ENCODE measurements at places on chromosomes 2 and 18.
A peak's percentile ranks its signal among the peaks of the same experiment; 100 is the strongest.

- no peak for DNase-seq
Observed at GRCh38 chr2:176622792-176623191, 353.6 kb downstream of the MTX2 start.

DNA sequence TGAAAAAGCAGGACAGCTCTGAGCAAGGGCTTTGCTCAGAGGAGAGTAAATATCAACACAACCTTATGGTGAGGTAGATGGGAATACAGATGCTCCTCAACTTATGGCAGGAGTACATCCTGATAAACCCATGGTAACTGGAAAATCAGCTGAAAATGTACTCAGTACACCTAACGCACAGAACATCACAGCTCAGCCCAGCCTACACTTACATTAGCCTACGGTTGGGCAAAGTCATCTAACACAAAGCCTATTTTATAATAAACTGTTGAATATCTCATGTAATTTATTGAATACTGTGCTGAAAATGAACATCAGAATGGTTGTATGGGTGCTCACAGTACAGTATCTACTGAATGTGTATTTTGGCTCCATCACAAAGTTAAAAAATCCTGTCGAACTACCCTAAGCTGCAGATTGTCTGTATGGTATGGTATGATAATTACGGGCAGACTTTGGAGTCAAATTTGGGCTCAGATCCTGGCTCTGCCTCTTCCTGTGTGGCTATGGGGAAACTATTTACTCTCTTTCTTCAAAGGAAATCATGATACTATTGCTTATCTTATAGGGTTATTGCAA lies 120.3 kb upstream of the LYPD1 start:
- no peak for DNase-seq

GRCh38 chr18:36862182-36862581 lies 33.3 kb downstream of the KIAA1328 start:
- DNase-seq = no peak

- DNase-seq = no peak
Observed at GRCh38 chr18:26225915-26226228, 373 bp upstream of the TAF4B start.

DNA sequence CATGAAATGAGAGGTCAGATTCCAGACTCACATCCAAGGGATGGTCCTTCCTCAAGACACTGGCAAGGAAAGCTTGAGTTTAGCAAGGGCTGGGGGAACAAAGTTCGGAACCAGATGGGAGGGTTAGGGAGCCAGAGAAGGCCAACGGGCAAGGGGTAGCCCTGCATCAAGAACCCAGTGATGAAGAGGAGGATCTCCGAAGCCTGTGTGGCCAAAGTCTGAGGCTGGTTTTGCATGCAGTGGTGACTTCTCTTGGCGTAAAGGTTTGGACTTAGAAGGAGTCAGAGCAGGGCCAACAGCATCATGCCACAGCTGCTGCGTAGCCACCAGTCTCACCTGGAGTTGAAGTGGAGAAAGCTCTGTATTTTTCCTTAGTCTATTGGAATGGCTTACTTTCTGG lies 123.5 kb upstream of the ALPP start:
- no peak for DNase-seq

- no peak for DNase-seq
Observed at GRCh38 chr2:133780099-133780996, 212.1 kb upstream of the NCKAP5 start.

DNA sequence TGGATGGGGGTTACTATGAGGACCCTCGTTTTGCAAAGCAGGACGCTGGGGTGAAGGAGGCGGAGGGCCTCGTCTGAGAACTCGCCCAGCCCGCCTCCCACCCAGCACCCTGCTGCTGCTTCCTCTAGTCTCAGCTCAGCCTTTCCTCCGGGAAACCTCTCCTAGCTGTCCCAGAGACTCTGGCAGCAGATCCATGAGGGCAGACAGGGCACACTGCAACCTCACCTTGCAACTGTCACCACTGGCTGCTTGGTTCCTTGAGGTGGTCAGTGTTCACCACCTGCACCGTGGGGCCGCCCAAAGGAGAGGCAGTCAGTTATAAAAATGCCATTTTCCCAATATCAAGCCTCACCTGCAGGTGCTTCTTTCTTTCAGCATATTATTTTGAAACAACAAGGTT lies 45.6 kb downstream of the PARD6G start:
- DNase-seq = no peak

- no peak for DNase-seq
Observed at GRCh38 chr2:36530178-36530982, 67.6 kb downstream of the FEZ2 start.

DNA sequence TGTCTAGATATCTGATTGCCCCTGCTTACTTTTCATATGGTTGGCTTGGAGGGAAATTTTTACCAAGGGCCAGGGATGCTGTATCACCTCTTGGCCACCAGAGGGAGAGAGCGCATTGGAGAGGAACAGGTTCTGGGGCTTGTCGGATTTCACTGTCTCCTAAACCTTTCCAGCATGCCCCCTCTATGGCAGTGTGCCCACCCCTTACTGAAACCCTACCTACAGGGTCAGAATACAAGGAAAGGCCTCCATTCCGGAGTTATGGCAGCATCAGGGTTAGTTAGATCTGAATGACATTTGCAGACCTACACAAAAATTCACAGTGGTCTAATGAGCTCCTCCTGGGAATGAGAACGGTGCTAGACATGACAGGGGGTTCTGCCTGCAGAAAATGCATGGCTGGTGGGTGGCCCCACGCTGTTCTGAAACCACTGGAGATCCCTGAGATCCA lies 5.8 kb downstream of the SLC14A2 start:
- DNase-seq = peak; percentile 12

DNA sequence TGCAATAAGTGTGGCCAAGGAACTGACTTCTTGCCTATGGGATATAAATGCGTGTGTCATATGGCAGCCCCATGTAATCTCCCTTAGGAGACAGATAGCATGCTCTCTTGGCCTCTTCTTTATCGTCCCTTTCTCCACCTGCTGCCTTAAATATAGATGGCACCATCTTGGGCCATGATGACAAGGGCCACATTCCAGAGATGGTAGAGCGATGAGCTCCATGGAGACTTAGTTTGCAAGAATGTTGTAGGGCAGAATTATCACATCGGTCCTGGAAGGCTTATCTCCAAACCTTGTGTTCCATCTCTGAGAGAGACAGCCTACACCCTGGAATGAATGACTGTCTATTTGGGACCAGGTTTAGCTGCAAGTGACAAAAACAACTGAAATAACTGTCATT lies 536.7 kb downstream of the TNS1 start:
- no peak for DNase-seq

DNA sequence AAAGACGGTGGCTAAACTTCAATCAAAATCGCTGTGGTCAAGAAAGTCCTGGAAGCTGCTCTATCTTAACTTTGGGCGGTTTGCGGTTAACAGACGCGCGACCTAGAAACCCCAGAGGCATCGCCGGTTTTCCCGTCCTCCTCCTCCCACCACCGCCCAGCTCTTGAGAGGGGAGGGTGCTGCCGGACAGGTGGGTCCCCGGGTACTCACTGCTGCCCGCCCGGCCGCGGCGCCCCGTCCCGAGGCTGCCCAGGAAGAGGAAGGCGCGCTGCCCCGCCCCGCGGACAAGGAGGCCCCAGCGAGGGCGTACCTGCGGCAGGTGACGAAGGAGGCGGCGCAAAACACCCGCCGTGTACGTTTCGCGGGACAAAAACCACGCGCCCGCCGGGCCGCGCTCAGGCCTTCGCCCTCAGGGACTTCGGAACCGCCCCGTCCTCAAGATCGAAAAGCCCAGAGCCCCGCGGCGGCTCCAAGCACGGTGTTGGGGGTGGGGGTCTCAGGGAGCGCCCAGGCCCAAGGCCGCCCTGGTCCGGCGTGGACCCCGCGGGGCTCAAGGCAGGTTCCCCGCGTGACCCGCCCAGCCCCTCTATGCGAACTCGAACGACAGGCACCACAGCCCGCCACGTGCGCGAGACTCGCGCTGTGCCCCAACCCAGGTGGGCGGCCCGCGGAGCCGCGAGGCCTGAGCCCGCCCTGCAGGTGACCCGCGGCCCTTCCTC lies at the start of gene SH3YL1:
Gene SH3YL1, minus strand, starts transcription at position 259 of the 719 bp plus-strand sequence. Its CDS starts 48 bp downstream, at position 211.
- no peak for DNase-seq

DNA sequence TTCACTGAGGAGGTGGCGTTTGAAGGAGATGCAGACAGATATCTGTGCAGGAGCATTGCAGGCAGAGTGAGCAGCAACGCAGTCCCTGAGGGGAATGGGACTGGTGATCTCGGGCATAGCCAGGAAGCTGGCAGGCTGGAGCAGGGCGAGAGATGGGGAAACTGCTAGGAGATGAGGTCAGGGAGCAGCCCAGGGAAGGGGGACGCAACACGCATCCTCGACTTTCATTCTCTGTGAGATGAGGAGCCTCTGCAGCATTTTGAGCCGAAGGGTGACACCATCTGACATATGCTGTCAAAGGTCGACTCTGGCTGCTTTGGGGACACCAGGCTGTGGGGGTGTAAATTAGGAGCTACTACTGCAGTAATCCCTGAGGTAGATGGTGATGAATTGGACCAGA lies 4.3 kb upstream of the CHRNA1 start:
- DNase-seq = no peak

- no peak for DNase-seq
Observed at GRCh38 chr2:222976521-222977061, 75.4 kb upstream of the KCNE4 start.

GRCh38 chr2:133821107-133821760 lies 253.0 kb upstream of the NCKAP5 start:
- no peak for DNase-seq

DNA sequence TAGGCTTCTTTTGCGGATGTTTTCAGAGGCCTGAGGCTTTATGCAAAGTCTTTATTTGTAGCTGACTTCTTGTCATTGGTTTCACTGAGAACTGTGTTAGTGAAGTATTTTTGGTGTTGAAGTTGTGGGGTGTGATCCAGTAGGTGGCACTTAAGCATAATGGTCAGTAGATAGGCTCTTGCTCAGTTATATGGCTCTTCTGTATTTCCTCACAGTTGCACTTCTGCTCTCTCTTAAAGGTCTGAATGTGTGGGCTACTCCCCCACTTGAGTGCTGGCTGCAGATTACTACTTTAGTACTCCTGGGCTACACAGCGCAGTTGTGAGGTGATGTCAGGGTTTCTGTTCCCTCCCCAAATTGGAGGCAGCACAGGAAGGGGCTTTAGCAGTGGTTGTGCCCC lies 133.8 kb upstream of the SCN7A start:
- no peak for DNase-seq

DNA sequence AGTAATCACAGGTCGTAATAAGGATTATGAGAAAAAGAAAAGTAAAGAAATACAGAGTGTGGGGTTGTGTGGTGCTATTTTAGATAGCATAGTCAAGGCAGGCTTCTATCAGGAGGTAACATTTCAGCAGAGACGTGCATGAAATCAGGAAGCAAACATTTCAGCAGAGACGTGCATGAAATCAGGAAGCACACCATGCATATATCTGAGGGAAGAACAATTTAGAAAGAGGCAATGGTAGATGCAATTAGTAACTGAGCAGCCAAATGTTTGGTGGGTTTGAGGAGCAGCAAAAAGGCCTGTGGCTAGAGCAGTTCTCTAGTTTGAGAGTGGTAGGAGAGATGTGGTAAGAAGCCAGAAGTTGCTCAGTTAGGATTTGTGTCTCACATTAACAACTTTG lies 713.7 kb downstream of the ADCYAP1 start:
- DNase-seq = no peak

- DNase-seq = no peak
Observed at GRCh38 chr18:60981682-60982328, 351.4 kb upstream of the CDH20 start.

DNA sequence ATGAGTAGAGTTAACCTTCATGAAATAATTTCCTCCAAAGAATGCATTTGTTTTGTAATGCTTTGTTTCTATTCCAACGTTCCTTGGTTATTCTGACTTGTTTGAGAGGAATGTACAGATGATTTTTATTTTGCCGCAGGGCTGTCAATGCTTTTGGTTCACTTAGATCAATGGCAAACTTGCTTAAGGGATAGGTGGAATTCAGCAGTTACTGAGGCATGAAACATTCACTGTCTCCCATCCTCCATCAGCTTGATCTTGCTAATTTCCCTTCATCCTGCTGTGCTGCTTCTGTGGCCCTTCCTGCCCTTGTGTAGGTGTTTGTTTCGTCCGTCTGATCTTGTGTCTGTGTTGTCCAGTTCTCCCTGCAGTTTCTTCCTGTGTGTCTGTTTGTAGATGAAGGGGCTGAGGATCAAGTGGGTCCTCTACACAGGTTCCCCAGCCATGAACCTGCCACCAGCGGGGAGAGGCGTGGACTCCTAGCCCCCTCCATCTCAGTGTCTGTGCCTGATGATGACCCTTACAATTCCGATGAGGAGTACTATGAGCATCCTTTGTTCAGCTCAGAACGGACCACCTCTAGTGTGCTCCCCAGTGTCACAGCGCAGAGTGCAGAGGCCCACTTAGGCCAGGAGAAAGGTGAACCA lies 84.2 kb upstream of the UNC80 start:
- no peak for DNase-seq

- DNase-seq = no peak
Observed at GRCh38 chr2:204571041-204571440, 25.8 kb downstream of the PARD3B start.

GRCh38 chr18:52617931-52618330 lies 277.9 kb downstream of the DCC start:
- DNase-seq = no peak

DNA sequence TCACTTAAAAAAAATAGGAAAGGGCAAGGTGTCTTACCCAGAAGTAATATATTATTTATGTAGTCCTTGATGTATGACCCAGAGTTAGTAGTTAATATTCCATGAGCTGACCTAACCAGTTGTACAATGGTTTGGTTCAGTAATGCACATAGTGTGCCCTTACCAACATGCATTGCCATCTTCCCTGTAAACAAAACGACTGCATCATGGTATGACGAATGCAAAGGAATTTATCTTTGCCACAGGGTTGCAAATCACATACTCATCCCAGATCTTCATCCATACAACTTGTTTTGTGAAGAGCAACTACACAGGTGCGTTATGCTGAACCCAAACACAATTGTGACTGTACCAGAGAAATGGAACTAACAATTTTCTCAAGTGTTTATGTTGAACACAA lies 68.9 kb upstream of the ZSWIM2 start:
- no peak for DNase-seq

- no peak for DNase-seq
Observed at GRCh38 chr2:221750316-221750715, 178.2 kb upstream of the EPHA4 start.

DNA sequence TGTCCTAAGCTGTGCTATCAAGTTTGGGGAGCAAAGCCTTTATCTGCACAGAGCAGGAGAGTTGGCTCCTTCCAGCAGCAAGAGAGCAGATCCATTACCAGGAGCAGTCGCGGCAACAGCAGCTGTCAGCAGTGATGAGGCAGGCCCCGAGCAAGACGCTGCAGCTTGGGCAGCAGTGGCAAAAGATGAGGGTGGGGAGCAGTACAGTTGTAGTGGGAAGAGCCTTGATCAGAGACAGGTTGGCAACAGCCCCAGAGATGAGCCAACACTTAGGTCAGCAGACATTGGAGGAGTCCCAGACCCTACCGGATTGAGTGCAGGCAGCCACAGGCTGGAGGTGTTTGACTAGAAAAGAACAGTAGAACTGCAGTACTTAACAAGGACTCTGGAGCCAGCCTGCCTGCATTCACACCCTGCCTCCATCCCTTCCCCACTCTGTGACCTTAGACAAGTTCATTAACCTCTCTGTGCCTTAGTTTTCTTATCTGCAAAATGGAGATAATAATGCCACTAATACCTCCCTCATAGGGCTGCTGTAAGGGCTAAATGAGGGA lies 117.1 kb upstream of the SERTAD2 start:
- no peak for DNase-seq

Data from stimulated activated CD4-positive, alpha-beta T cell treated with anti-CD3 and anti-CD28 coated beads, Interleukin-12 subunit alpha, Interleukin-12 subunit beta, amount 100 ng/mL, for 24 hours (primary cell).